ENCODE measurements at places on chromosomes 3 and 15. TPM values are rescaled to one million over a fixed set of nuclear protein-coding genes. Genes with fewer than 3 reads are reported as not detected.

DNA sequence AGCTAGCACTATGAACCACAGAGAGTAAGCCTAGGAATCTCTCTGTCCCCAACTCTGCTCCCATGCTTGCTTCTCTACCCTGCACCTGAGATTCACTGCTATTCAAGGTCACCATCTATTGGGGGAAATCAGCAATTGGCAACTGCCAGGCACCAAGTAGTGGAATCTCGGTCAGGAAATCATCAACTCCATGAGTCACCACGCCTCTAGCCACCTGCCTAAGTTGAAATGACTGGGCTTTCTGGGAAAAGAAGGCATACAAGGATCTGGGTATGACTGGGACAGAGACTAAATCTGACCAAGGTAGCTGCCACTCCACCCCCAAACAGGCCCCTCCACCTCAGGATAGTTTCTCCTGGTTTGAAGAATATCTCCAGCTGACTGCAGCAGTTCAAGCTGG, 464.1 kb upstream of the CBLB start:
- DNase-seq: no peak

- no peak for DNase-seq
These were observed 84.6 kb downstream of the DGKG start for GRCh38 chr3:186277268-186277909.

DNA sequence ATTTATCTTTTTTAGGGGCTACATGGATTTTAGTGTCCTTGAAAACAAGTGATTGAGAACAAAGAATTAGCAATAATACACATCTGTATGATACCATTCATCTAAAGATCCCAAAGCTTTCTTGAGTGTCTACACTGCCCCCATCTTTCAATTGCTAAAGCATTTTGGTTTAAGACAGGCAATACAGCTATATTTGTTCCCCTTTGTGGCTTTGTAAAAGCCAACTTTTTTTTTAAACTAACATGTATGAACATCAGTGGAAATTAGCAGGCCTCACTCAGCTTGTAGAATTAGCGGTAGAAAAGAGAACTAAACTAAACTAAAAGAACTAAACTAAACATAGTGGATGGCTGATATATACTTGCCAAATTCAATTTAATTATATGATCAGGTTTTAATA, 449.6 kb downstream of the MECOM start:
- DNase-seq: no peak

CATSPER2 gene
- 1.4 TPM for total RNA-seq

All from right cardiac atrium (tissue), 5 donors.